Stimulated activated CD8-positive, alpha-beta memory T cell treated with anti-CD3 and anti-CD28 coated beads, Interleukin-2, amount 100 ng/mL, for 48 hours (primary cell): ENCODE measurements at places on chromosomes 2 and 18.

DNA sequence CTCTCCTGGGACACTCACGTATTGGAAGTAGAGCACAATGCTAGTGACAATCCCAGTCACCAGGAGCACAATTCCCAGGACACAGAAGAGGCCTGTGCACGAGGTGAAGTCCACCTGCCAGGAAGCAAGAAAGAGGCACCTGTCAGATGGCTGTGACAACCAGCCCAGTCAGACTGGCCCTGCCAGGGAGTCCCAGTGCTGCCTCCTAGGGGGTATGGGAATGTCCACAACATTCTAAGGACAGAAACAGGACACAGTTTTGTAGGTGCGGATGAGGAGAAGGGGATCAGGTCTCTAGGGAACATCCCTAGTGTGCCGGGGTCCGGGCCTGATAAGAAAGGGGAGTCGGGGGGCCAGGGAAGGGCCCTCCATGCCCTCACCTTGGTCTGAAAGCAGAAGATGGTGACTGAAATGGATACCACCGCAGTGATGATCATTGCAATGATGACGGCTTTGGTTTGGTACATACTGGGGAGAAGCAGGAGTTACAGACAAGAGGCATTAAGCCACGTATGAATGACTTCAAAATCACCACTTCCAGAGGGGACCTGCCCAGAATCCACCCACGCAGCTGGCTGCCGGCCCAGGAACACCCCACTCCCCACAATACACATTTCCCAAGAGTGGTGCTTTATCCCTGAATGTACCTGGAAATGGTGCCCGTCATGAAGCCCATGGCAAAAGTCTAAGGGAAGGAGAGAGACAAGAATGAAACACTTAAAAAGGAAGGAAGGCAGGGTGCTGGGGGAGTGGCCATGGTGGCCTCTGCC, 6.9 kb downstream of the PNKD start:
- DNase-seq: no peak

- DNase-seq: no peak
These were observed 137.5 kb downstream of the DYM start for GRCh38 chr18:49322765-49323490.

DNA sequence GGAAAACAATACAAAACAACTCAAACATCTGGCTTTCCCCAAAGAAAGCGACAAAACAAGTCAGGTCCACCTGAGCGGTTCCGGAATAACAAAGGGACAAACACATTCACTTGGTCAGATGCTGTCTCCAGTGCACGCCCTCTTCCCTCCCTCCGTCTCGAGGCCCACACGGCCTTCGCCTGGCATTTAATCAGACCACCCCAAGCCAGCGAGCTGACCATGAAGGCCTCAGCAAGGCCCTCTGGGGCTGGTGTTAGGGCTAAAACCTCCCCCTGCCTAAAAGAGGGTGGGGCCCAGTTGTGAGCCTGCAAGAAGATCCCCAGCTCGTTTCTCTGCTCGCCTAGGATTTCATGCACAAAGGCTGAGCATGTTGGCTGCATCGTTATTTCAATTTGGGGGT, 180.3 kb downstream of the EIPR1 start:
- DNase-seq: no peak

DNA sequence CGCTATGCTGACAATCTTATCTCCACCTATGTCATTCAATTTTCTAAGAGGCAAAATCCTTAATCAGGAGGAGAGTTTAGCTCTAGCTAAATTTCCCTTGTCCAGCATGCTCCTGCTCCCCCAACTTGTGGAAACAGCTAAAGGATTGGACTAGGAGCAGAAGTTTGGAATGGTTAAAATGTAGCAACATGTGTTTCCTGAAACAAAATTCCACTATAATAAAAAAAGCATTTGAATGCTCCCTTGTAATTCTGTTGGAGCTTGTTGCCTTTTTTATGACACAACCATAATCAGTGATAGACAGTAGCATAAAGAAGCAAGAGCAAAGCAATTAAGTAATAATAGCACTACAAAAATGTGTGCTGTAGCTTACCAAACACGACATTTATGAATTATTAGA, 6.9 kb downstream of the ACTR3 start:
- no peak for DNase-seq

GRCh38 chr2:30197570-30198192, 33.7 kb upstream of the LBH start:
- no peak for DNase-seq

DNA sequence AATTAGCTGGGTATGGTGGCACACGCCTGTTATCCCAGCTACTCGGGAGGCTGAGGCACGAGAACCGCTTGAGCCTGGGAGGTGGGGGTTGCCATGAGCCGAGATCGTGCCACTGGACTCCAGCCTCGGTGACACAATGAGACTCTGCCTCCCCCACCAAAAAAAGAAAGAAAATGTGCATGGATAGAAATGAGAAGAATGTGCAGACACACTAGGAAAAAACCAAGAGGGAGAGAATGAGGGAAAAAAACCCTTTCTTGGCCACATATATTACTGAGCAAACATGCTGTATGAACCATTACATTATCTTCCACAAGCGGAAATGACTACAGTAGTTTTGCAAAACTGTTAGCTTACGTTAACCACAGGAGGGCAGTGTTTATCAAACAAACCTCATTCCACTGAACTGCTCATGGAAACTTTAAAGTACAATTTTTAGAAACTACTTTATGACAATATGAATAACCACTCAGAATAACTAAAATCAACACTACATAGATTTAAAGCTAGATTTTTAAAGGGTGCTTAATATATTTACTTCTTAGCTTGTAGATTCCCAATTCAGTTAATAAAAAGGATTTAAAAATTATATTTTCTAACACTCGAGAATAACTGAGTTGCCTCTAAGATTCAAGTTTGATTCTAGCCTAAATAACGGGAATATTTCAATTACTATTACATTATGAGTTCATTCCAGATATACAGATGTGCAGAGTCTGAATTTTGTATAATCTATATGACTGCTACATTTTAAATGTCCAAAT, 26.4 kb downstream of the ASXL2 start:
- no peak for DNase-seq

DNA sequence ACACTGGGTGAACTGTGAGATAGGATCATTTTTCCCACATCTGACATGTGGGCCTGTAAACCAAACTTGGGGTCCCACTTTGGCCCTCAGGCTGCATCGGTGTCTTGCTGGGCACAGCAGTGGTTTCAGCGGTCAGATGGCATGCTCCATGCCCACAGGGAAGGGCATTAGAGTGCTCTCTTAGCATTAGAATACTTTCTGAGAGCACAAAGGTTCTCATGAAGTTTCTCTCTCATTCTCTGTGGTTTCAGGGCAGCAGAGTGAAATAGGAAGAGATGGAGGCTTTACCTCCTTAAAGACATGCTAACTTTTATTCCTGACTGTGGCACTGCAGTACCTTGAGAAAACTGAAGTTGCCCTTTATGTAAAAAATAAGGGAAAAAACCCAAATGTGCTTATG, 36.6 kb upstream of the GATA6 start:
- DNase-seq: no peak

DNA sequence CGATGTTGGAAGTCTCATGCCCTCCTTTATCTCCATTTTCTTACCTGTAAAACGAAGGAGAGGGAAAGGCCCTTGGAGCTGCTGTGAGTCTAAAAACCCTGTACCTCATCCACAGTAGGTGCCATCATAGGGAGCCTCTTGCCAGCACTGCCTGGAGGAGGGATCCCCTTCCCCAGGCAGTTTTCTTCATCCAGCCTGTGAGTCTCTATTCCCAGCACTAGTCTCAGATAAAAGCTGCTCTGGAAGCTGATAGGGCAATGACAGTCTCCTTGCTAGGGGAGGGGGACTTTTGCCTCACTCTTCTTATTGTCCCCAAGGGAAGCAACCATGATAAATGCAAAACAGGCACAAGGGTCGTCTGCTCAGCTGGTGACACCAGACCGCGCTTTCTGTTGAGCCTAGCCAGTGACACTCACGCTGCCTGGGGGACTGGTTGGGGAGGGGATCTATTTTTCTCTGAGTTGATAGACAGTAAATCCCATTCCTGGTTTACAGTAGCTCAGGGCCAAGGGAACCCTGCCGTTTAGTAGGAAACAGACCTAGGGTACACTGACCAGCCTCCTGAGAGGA, 139.5 kb upstream of the NABP1 start:
- DNase-seq: no peak

- DNase-seq: no peak
These were observed 8.3 kb upstream of the TMEM247 start for GRCh38 chr2:46471019-46471583.

GRCh38 chr2:16658076-16658739, 7.4 kb downstream of the CYRIA start:
- DNase-seq: no peak

DNA sequence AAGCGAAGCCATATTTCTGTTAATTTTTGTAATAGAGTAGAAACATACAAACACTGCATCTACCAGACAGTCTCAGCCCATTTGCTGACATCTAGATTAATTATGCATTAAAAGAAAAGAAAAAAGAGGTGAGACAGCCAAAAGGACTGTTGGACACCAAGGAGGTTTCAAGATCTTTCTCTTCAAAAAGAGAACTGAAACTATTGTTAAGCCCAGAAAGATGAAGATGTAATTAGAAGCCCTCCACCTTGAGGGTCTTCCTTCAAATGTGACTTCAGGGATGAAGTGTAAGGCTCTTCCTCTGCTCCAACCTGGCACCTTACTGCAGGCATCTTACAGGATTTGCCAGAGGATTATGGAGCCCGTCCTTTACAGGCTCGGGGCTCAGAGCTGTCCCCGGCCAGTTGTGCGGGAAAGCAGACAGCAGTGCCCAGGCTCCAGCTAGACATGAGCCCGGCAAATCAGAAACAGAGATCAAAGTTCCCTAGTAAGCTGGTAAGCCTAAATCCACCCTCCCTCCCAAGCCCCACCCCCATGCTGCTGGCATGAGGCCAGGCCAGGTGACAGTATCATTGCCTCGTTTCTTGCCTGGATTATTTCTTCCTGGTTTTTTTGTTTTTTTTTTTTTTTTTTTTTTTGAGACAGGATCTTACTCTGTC, 38.9 kb downstream of the ADI1 start:
- DNase-seq: no peak

DNA sequence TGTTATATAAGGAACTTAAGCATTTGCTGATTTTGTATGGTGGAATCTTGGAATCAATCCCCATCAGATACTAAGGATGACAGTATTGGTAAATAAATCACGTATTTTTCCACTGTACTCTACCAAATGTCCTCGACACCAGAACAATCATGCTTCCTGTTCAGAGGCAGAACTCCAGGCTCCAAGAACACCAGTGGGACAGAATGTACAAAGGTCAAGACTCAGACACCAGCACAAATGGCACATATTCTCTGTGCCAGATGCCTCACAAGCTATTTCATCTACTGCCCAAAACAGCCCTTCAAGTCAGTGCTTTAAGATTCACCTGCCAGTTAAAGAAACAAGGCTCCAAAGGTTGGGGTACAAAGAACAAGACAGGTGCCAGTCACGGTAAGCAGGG, 420.5 kb downstream of the STK39 start:
- no peak for DNase-seq

GRCh38 chr2:99495115-99495860, 5.5 kb upstream of the REV1 start:
- no peak for DNase-seq

- DNase-seq: no peak
These were observed 200.2 kb downstream of the SATB2 start for GRCh38 chr2:199257261-199258224.

DNA sequence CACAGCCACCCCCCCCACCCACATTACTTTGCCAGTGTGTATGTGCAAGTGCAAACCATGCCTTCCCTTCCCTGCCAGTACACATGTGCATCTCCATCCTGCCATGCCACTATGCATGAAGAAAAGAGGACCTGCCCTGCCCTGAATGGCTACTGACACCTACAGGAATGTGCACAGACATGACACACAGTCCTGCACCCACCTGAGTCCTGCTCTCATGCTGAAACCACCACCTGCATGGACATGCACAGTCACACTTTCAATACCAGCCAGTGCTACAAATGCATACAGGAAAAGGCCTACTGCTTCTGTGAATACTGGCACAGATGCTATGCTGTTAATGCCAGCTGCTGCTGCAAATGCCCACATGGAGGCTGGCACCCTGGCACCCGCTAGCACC, 334.4 kb upstream of the DLGAP1 start:
- no peak for DNase-seq

DNA sequence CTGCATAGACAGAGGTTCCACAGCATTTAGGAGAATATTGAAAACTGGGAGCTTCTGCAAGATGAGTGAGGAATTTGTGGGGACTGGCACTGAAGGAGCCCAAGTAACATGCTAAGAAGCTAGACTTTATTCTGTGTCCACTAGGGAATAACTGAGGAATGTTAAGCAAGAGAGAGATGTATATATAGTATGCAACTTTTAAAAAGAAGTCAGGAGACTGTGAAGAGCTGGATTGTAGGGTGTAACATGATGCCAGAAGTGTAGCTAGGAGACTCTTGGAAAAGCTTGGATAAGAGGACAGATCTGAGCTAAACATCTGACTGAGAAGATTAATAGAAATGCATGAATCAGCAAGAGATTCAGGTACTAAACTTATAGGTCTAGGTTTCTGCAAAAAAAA, 270.6 kb upstream of the MMADHC start:
- no peak for DNase-seq

- DNase-seq: no peak
These were observed 189.5 kb downstream of the MTCL1 start for GRCh38 chr18:8894823-8895222.

- DNase-seq: peak; percentile 6
These were observed 492.4 kb downstream of the PLCL1 start for GRCh38 chr2:198296665-198297308.

GRCh38 chr2:188132385-188132784, 159.3 kb upstream of the GULP1 start:
- no peak for DNase-seq

GRCh38 chr18:22200611-22201225, 31.3 kb downstream of the GATA6 start:
- DNase-seq: no peak

DNA sequence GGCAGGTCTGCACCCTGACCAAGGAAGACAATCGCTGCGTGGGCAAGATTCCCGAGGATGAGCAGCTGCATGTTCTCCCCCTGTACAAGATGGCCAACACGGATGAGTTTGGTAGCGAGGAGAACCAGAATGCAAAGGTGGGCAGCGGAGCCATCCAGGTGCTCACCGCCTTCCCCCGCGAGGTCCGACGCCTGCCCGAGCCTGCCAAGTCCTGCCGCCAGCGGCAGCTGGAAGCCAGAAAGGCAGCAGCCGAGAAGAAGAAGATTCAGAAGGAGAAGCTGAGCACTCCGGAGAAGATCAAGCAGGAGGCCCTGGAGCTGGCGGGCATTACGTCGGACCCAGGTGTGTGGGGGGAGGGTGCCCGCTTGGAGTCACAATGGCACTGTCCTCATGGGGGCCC, 48.4 kb downstream of the BOLA3 start:
- no peak for DNase-seq

GRCh38 chr2:121094101-121094500, 190.9 kb downstream of the TFCP2L1 start:
- DNase-seq: no peak

DNA sequence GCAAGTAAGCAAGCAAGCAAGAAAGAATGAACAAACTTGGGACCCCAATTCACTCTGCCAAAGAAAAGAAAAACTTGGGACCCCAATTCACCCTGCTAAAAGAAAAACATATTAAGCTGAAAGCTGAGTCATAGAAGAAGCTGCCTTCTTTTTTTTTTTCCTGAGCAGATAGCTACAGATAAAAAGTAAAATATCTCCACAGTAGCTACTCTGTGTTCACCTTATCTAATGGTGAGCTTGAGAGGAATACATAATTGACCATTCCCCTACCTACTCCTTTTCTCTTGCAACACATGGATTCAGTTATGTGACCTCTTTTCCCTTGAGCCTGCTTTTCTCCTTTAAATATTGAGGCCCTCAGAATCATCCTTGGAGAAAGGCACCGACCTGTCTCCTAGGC, 63.0 kb downstream of the MCFD2 start:
- no peak for DNase-seq
